ENCODE measurements at places on chromosomes 6 and 20.
A peak's percentile ranks its signal among the peaks of the same experiment; 100 is the strongest.

DNA sequence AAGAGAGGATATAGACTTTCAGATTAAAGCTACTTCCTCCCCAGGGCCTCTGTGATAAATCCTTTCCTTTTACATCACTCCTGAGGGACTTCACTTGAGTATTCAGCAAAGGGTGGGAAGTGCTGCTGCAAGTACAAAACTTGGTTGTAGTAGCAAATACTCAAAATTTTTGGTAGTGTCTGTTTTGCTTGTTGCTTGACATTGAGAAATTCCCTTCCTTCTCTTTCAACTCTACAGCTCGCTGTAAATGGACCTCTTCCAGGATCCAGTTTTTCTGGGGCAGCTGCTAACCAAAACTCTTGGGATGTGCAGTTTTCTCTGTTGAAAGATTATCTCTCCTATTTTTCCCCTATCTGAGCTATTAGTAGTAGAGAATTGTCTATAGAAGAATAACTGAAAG lies 472.0 kb downstream of the CD109 start:
- peak; percentile 1 for DNase-seq

GRCh38 chr6:132458887-132459604 lies 53.9 kb downstream of the STX7 start:
- no peak for DNase-seq

- DNase-seq, result no peak
These were observed 38.6 kb downstream of the ASXL1 start for GRCh38 chr20:32396646-32397160.

- no peak for DNase-seq
These were observed 33.4 kb upstream of the EYA4 start for GRCh38 chr6:133207754-133208153.

DNA sequence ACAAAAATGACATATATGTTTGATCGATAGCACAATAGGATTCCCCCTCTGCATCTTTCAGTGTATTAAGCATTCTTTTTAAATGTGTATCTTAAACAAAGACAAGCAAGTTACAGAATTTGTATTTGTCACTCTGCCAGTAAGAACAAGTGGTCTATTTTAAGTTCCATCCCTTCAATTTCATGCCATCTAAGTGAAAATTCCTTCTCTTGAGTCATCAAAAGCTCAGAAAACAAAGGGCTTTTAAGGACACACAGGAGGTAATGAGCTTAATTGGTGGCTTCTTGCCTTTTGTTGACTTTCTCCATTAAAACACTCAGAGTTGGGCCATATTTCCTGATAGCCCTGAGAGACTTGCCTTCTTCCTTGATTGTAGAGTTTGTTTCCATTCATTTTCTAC lies 547.8 kb downstream of the TENT5A start:
- DNase-seq, result peak; percentile 10

- DNase-seq, result no peak
These were observed 27.2 kb downstream of the ARID1B start for GRCh38 chr6:156804402-156804801.

GRCh38 chr6:127466416-127466815 lies 7.2 kb upstream of the KIAA0408 start:
- no peak for DNase-seq

DNA sequence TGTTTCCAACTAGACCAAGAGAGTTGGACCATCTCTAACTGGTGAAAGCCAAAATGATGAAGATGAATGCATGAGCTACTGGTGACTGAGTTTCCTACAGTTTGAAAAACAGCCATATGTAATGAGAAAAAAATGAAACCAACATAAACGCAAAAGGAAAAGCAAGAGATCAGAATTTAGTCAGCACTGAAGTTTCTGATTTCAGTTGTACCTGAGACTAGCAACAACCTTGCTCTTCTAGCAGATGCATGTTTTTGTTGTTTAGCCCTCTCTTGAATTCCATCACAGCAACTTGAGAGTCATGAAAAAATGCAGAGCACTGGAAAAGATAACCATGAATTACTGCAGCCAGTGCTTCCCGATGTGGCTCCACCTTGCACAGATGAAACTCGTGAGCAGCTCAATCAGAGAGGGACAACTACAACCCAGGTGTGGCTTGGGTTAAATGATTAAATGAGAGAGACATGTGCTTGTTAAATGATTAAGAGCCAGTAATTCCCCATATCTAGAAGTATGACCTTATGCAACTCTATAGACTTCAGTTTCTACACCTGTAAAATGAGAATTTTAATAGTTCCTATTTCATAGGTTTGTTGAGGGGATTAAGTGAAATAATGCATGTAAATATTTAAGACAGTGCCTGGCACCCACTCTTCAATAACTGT lies 104.8 kb downstream of the ELOVL4 start:
- DNase-seq, result no peak

DNA sequence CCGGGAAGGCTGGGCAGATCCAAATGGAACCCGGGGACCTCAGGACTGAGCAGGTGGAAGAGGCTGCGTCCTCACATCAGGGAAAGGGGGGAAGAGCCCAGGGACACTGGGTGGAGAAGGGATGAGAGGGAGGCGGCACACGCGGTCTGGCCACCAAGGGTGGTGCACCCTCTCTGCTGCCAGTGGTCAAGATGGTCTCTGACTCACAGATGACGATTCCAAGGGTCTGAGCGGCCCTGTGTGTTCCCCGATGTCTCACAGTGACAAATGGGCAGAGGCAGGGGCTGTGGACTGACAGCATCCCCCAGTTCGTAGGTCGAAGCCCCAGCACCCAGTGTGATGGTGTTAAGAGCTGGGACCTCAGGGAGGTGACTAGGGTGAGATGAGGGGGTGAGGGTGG lies 32.1 kb downstream of the SLCO4A1 start:
- no peak for DNase-seq

- no peak for DNase-seq
These were observed 47.9 kb upstream of the FYN start for GRCh38 chr6:111921103-111921502.

DNA sequence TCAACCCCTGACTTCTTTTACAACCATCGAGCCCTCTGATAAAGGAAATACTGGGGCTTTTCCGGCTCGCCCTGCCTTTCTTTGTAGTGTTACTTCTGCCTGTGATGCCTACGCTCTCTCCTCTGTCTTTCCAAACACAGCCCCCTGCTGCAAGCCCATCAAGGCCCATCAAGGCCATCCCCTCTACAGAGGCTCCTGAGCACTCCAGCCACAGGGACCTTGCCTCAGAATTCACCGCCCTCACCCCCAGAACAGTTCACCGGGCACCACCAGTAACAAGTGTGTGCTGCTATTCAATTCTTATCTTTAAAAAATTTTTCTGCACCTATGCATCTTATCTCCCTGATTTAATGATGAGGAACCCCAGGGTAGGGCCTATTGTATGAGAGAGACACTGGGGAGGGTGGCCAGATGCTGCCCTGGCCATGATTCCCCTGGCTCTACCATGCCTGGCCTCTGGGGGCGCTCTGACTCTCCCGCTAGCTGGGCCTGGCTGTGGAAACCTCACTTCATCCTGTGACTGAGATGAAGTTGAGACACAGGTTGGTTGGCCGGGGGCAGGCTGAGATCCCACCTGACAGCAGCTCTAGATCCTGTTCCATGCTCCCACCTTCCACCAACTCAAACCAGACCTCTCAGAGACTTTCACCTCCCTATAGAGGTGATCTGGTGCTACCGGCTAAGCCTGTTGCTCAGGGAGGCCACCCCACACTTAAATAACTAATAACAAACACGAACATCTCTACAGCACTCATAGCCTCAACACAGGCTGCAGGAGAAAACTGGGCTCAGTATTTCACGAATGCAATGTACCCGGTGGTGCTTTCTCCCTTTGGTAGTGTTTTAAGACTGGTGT lies 19.2 kb upstream of the GLP1R start:
- peak; percentile 11 for DNase-seq

DNA sequence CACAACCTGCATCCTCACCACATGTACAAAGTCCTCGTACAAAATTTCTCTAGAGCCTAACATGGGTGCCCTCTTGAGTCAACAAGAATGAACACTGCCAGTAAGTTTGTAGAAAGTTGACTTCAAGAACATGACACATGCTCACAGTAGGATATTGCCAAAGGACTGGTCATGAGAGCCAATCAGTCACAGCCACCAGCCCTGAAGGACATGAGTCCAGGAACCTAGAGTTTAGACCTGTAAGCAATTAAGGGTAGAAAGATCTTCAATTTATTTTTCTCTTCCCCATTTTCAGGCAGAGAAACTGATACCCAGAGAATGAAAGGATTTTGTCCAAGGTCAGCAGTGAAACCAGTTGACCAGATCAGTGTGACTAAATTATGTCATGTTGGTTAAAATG lies 96.1 kb downstream of the MAFB start:
- no peak for DNase-seq

DNA sequence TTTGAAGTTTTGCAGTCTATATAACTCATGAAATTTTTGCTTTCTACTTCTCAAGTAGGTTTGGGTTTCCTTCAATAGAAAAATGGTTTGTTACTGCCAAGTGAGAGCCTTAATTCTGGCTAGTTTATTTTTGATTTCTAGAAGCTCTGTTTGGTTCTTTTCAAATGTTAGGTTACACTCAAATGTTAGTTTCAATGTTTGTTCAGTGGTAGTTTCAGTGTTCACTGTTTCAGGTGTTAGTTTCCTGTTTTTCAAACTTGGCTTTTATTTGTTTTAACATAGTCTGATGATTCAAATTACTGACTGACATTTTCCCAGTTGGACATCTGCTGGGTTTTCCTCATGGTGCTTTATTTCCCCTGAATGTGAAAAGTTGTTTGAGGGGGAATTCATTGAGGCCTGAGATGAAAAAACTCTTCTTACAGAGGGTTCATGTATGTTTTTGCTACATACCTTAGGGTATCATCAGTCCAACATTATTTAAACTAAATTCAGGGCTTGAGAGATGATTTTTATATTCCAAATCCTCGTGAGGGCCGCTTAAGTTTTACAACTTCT lies 189.0 kb downstream of the JARID2 start:
- no peak for DNase-seq

DNA sequence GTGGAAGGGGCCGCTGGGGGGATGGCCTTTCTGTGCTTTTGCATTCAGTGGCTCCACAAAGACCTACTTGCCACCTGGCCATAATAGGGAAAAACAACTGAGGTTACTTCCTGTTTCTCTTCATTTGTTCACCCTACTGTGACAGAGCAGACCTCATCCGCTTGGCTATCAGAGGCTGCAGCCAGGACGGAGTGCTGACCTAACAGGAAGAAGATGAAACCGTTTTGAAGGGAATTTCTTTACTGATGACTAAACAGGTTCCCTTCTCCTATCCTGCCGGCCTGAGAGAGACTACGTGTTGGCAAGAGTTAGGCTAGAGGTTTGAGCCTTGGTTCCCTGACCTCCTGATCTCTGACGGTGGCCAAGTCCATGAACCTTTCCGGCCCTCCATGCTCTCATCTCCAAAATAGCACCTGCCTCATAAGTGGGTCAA lies 21.3 kb downstream of the PRR18 start:
- DNase-seq, result no peak

- no peak for DNase-seq
These were observed 11.1 kb downstream of the SAMD3 start for GRCh38 chr6:130211691-130212090.

- no peak for DNase-seq
These were observed 10.4 kb downstream of the SRXN1 start for GRCh38 chr20:642398-643174.

DNA sequence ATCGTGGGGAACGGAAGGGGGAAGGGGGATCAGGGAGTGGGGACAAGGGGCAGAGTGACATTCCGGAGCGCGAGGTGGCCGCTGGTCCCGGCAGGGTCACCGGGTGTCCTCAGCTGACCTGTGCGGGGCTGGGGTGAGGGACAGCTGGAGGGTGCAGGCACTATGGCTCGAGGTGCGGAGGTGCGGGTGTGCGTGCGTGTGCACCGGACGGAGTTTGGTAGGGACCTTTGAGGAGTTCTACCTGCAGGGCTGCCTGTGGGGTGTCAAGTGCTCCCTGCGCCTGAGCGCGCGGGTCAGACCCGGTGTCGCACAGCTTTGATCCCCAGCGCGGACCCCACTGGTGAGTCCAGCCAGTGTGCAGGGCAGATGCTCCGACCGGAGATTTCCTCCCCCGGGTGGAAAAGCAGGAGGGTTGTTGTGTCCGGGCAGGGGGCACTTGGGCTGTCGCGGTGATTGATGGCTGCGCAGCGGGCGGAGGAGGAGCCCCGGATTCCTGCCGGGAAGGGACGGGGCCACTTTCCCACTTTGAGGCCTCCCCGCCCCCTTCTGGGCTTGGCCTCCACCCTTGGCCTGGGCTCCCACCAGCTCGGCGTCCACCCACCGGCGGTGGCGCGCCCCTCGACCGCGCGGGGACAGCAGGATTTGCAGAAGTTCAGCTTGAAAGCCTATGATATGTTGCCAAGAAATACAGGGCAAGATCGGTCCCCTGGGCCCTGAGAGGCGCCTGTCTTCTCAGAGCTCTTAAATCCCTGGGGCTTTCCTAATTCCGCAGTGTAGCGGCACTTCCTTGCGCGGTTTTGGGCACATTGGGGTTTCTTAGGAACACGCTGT lies 658 bp downstream of the RIN2 start:
- peak; percentile 60 for DNase-seq

DNA sequence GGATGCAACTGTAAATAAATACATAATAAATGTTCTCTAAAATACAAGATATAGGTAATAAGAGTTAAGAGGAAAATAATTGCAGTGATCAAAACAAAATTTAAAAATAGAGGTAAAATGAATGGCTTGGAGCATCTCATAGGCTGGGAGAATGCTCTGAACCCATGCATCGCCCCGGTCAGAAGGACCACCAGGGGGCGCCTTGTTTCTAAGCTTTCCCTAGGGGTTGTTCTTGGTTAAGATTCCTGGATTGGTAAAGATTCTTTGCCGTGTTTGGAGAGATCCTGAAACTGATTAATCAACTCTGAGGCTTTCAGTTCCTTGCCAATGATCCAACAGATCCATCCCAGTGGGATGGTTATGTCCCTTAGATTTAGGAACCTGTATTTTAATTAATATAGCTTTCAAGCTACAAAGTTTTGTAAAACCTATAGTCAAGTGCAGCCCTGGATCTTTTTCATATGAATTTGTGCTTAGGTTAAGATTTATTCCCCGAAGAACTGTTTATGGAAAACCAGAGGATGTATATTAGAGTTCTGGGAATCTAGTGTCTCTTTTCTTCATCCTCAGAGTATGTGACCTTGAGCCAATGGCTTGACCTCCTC lies 45.3 kb upstream of the PRELID3B start:
- peak; percentile 67 for DNase-seq

- DNase-seq, result no peak
These were observed 119.1 kb downstream of the CHD6 start for GRCh38 chr20:41499064-41499463.

DNA sequence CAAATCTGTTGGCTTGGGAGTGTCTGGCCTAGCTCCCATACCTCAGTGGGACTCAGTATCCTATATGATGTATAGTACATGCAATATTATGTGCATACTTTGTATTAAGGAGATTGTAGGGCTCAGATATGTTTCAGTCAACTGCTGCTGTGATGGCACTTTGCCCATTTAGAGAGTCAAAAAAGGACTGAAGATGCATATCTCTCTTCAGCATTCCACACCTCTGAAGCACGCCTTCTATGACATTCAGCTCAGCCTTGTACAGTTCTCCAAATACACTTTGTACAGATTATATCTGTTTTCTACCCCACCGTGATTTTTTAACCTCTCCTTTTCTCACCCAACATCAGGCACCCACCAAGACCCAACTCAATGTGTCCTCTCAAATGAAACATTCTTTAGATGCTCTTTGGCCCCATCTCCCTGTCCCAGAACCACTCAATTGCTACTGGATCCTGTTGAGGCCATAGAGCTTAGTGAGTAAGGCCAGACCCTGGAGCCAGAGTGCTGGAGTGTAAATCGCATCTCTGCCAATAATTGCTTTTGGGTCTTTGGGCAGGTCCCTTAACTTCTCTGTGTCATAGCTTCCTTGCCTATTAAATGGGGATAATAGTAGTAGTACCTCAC lies 15.6 kb downstream of the ENPP1 start:
- no peak for DNase-seq

- DNase-seq, result no peak
These were observed 170.0 kb downstream of the TTLL2 start for GRCh38 chr6:167494698-167495435.

- no peak for DNase-seq
These were observed 60.9 kb downstream of the BCAS4 start for GRCh38 chr20:50855498-50856474.

All from fibroblast of pulmonary artery (primary cell).